ENCODE measurements at places on chromosomes 5 and 9.

DNA sequence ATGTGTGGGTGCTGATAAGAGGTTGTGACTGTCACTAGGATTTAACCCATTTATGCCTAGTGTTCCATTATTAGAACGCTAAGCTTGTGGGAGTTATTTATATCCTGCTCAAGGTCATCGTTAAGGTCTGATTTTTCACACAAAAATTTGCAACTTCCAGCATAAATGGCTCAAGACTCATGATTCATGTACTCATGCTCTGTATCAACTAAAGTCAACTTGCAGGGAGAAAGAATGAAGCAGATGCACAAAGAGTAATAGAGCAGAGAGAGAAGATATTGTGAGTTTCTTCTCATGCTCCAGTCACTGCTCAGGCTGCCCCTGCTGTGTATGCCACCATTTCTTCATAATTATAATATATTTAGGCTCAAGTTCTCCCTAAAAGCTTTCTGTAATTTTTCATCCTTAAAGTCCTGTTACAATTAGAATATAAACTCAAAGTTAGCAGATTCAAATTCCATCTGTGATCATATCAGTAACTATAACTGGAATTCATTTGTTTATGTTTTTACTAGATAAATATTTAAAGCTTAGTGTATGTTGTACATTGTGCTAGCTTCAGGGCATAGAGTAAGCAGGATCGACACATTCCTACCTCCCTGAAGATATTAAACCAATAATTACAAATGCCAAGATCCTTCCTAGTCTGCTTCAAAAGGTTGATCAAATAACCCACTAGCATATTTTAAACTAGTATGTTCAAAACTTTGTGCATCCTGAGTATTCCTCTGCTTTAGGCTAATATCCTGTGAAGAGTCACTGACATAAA lies 136.7 kb downstream of the NUDT12 start:
- DNase-seq, result no peak

DNA sequence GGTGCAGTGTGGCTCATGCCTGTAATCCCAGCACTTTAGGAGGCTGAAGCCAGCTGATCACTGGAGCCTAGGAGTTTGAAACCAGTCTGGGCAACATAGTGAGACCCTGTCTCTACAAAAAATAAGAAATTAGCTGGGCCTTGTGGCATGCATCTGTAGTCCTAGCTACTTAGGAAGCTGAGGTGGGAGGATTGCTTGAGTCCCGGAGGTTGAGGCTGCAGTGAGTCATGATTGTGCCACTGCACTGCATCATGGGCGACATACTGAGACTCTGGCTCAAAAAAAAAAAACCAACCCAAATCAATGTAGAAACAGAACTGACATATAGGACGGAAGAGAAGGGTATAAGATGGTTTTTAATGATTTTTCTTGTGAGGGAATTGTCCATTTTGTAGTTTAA lies 27.7 kb downstream of the G3BP1 start:
- no peak for DNase-seq

DNA sequence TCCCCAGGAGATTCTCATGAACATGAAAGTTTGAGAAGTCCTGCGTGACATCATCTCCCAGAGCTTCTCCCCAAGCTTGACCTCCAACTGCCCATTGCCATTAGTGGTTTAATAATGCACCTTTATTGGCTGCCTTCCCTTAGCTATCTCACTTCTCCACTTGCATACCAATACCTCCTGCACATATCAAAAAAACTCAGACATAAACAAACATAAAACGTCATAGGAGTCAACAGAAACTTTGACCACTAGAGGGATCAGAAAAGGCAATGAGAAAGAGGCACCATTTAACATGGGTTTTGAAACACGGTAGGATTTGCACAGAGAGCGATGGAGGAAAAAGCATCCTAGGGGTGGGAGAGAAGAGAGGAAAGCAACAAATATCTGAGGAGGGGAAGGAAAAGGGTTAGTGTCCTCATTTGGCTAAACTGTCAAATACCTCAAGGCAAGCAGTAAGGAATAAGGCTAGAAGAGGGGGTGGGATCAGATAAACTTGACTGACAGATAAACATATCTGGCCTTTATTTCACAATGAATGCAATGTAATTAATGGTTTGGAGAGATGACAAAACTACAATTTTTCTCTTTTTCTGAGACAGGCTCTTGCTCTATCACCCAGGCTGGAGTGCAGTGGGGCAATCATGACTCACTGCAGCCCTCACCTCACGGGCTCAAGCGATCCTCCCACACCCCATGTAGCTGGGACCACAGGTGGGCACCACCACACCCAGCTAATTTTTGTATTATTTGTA lies 27.0 kb downstream of the GNAQ start:
- no peak for DNase-seq

GRCh38 chr5:58462623-58463230 lies 2.8 kb upstream of the PLK2 start:
- peak; percentile 37 for DNase-seq

DNA sequence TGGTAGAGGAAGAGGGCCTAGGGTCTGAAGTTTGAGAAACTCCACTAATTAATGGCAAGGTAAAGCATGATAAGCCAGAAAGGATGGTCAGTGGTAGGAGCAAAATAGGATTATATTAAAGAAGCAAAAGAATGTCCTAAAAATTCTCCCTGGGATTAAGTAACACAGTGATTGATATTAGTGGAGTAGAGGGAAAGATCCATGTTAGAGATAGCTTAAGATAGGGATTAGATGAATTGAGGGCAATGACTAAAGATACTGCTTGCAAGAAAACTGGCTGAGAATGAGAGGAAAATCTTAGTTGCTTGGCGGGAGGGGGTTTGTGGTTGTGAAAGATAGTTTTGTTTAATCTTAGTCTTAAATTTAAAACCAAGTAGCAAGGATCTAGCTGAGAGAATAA lies 255.6 kb downstream of the EPB41L4A start:
- no peak for DNase-seq

DNA sequence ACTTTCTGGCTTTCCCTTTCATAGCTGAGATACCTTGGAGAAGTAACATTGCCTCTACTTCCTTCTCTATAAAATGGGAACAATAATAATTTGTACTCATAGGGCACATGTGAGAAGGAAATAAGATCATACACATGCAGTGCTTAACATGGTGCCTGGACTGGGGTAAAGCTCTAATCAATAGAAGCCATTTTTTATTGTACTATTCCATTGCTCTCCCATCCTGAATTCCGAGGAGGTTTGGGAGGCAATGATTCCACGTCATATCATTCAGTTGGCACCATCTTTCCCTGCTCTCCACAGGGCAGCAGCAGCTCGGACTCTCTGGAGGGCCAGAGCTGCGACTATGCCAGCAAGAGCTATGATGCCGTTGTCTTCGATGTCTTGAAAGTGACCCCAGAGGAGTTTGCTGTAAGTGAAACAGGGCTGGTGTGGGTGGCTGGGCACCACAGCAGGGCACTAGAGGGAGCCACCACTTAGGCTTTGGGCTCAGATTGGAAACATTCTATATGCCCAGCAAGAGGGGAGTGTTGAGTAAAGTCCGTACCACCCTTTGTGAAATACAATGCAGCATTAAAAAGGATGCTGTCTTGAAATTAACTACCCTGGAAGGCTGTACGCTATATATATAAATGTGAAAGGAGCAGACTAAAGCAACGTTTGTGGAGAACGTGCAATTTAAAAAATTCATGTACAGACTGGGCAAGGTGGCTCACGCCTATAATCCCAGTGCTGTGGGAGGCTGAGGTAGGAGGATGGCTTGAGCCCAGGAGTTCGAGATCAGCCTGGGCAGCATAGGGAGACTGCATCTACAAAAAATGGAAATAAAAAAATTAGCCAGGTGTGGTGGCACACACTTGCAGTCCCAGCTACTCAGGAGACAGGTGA lies 51.2 kb downstream of the RALGPS1 start:
- DNase-seq, result peak; percentile 51

- no peak for DNase-seq
These were observed 59.5 kb downstream of the MUSK start for GRCh38 chr9:110728058-110728457.

GRCh38 chr9:86636519-86636918 lies 282.3 kb upstream of the TUT7 start:
- DNase-seq, result no peak

- DNase-seq, result no peak
These were observed 329.9 kb downstream of the KIF4B start for GRCh38 chr5:155343468-155343867.

- DNase-seq, result no peak
These were observed 39.0 kb downstream of the ERGIC1 start for GRCh38 chr5:172872997-172873491.

DNA sequence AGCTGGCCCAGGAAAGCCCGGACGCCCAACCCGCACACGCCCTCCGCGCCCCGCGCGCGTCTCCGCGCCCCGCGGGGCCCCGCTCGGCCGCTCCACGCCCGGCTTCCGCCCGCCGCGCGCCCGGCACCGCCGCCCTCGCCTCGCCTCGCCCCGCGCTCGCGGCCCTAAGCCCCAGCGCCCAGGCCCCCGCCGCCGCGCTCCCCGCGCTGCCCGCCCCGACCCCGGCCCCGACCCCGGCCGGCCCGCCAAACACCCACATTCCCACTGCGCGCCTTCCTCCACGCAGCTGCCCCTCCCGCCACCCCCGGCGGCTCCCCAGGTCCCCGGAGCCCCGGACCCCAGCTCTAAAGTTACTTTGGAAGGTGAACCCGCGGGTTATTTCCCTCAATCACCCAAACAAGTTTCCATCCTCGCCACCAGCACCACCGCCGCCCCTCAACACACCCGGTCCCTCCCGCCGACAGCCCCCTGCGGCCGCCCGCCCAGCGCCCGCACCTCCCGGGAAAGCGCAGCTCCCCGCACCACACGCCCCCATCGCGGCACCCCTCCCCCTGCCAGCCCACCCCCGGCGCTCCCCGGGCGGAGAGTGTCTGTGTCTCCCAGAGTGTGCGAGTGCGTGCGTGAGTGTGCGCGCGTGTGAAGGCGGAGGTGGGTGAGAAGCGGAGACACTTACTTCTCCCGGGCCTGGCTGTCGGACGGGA lies 439 bp downstream of the SSBP2 start:
- DNase-seq, result no peak

DNA sequence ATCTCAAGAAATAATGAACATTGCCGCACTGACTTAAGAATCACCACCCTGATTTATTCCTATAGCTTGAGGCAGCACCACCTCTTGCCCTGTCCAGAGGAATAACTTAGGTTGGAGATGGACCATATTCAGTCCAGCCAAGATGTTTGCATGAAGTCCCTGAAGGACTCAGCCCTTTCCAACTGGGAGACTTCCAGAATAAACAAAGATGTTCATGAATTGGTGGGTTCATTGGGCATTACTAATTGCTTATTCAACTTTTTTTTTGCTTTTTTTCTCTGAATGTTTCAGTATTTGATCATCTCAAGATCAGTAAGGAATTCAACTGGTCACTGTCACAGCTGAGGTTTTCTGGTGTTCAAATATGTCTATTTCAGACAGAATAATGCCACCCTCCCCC lies 470.6 kb downstream of the CCDC171 start:
- DNase-seq, result no peak

DNA sequence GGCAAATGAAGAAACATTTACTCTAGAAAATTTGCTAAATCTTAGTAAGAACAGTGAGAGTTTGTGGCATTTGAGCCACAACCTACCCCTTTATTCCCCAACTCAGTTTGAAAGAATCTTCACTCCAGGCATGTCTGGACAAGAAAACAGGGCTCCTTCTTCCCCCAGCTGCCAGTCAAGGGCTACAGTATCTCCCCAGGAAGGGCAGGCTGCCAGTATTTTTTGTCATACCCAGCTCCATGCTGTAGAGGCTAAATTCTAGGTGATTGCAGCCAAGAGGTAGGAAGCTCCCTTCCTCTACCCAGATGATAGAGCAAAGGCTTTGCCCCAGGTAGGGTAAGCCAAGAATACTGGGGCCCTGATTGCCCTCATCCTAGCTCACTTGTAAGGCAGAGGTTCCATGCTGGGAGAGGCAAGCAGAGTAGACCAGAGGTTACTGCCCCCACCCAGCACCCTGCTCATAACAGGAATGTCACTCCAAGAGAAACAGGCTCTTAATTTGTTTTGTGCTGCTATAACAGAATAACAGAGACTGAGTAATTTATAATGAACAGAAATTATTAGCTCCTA lies 20.0 kb upstream of the GRPEL2 start:
- peak; percentile 36 for DNase-seq

DNA sequence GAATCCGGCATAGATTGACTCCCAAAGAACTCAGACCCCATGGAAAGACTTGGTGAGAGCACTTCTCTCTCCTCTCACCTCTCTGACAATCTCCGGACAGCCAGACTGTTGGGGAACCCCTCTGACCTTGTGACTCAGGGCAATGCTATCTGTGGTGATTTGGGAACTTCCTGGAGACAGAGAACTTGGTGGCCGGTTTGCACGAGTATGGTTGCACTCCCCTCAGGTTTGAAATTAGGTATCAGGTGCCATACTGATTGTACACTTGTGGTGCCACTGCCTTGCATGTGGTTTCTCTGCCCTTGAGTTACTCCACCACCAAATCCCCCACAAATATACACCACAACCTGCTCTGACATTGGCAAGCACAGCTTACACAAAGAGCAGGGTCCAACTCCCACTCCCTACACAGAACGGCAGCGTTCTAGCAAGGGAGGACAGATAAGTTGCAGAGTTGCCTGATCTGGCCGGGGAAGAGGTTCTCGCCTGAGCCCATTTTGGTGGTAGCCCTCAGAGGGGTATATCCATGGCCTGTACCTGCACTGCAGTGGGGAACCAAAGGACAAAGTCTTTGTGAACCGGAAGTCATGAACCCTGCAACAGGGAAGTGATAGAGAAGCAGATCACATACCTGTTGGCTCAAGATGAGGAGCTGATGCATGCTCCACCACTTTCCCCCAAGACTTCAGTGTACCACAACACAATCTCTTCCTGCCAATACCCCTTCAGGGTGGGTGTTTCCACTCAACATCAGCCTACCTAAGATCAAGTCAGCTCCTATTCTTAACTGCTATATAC lies 255.1 kb downstream of the MCTP1 start:
- no peak for DNase-seq

DNA sequence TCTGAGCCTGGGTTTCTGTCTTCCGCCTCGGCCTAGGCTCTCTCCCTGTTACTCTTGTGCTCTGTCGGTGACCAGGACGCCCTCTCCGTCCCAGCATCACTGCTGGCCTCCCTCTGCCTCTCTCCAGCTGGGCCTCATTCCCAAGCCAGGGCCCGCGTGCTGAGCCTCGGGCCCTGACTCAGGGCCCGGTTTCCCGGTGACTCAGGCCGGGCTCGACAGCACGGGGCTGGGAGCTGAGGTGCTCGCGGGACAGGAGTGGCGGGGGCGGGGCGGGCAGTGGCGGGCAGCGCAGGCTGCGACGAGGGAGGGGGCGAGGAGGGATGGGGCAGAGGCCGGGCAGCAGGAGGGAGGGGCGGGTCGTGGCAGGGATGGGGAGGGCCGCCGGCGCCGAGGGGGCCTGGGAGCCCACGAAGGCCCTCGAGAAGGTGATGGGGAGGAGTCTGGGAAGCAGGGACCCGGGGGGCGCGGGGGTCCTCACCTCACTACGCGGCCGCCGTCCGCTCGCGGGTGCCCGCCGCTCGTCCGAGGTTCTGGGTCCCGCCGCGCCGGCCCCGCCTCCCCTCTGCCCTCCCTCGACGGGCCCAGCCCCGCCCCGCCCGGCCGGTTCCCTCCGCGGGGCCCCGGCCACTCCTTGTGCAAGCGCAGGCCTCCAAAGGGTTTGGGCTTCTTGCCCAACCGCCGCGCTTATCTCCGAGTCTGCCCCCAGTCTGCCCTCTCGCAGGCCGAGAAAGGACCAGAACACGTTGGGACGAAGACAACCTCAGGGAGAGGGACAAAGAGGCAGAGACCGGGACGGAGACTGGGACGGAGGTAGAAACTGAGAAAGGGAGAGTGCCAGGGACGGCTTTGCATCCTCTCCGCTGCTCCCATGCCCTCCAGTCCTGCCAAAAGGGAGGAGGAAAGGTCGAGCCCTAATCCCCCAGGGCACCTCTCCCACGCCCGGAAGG lies at the start of gene ARAP3:
TSS of gene ARAP3 (minus strand) at position 536 of the 947 bp plus-strand sequence. CDS start 1,744 bp downstream, outside the sequence.
- DNase-seq, result peak; percentile 77

GRCh38 chr9:2378266-2378665 lies 243.3 kb upstream of the VLDLR start:
- DNase-seq, result no peak
